ENCODE measurements at places on chromosomes 7 and 10. TPM values are rescaled to one million over a fixed set of nuclear protein-coding genes. Genes with fewer than 3 reads are reported as not detected.

The TSC22D4 gene
- 46.0 TPM for polyA plus RNA-seq

The EVX1 gene
- not detected for polyA plus RNA-seq

The PDE6C gene
- polyA plus RNA-seq = not detected

The DDC gene
- not detected for polyA plus RNA-seq

The HDAC9 gene
- 8.0 TPM for polyA plus RNA-seq

GRCh38 chr7:20470726-20471125 lies 140.0 kb downstream of the ITGB8 start:
- DNase-seq = no peak

DNA sequence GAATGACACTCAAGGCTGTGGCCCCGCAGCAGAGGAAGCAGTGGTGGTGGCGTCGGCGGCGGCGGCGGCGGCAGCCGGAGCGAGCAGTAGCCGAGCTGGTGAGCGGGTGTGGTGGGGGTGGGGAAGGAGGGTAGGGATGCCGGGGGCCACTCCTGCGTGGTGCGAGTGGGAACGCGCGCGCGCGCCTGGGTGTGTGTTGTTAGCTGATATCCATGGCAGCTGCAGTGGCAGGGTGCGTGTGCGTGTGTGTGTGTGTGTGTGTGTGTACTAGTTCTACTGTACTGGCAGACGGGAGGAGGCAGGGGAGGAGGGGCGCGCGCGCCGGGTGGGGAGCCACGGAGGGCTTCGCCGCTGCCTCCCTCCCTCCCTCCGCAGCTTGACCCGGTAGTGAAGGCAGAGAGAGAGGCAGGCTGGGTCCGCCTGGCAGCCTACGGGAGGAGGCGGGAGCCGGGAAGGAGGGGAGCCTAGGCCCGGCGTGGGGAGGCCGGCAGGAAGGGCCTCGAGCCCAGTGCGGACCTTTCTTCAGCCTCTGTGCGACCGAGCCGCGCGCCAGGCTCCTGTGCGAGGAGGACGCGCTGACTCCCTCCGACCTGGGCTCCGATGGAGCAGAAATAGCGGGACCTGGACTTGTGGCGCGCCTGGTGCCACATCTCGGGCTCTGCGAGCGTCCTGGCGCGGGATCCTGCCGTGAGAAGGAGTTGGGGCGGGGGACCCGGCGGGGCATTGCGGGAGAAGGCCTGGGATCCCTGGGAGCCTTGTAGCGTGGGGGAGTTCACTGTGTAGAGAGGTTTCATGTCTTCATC lies at the start of gene MAGI2:
TSS of gene MAGI2 (minus strand) at position 110 of the 803 bp plus-strand sequence. CDS start 347 bp downstream, outside the sequence.
- peak; percentile 88 for DNase-seq

DNA sequence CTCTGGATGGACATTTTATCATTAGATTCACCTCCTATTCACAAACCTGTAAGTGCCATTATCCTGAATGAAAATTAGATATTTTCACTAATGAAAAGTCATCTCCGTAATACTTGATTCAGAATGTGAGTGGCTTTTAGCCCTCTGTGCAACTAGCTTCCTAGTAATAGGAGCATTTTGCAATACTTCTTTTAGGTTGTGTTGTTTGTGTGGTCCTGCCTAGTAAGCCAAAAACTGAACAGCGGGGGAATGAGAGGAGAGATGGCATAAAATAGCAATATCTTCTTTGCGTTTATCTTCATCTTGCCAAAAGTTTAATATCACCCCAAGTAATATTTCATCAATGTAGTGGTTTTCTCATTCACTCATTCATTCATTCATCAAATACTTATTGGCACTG lies 507.5 kb upstream of the CELF2 start:
- no peak for DNase-seq

GRCh38 chr10:69232252-69232651 lies 12.1 kb downstream of the HKDC1 start:
- DNase-seq = no peak

DNA sequence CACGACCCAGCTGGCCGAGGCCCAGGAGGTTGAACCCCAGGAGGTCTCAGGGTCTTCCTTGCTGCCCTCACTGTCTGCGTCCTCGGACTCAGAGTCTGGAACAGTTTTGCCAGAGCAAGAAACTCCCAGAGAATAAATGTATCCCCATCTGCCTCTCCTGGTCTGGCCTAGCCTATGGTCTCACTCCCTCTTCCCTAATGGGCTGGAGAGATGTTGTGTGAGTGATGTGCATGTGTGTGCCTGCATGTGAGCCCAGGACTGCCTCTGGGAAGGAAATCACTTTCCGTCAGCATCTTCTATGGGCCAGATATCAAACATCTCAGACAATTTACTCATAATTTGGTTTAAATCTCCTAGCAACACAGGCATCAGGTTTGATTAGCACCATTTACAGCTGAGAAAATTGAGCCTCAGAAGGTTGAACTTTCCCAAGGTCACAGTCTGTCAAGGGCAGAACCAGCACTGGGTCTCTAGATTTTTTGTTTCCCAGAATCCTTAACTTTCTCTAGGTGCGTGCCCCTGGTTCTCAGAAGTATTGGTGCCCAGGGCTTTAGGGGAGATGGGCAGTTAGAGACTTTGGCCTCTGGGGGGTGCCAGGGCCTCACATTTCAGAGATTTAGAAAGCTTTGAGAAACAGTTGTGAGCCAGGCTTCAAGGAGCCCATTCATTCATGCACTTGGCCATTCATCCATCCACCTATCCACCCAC lies 4.9 kb downstream of the TMEM270 start:
- DNase-seq = no peak

DNA sequence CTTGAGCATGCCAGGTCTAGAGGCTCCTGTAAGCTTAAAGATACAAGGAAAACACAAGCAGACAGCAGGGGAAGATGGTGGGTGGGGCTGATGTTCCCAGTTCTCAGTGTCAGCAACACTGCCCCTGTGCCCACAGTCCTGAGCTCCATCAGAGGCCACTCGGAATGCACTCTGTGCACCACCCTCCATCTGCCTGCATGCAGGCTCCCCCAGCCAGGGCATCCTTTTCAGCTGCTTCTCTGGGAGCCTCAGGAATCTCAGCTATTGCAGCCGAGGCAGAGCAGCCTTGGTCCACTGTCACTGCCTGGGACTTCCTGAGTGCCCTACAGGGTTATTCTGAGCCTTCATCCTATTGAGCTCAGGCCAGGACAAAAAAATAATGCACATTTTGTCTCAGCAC lies 22.2 kb downstream of the LBX1 start:
- no peak for DNase-seq

DNA sequence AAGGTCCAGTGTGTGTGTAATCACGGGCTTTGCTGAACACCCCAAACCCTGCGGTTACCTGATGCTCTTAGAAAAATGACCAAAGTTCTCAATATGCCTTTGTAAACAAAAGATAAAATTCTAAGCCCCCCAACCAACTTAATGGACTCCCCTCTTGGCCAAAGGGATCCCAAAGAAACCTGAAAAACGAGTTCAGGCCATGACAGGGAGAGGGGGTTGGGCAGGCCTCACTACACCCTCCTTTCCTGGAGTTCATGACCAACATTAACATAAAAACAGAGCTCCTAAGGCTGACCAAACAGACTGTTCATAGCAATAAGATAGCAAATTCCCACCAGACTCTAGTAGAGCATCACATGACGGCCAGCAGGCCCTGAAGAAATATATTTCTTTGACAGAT lies 3.0 kb upstream of the VIPR2 start:
- DNase-seq = no peak

GRCh38 chr10:16965344-16965616 lies 148.1 kb upstream of the RSU1 start:
- no peak for DNase-seq

DNA sequence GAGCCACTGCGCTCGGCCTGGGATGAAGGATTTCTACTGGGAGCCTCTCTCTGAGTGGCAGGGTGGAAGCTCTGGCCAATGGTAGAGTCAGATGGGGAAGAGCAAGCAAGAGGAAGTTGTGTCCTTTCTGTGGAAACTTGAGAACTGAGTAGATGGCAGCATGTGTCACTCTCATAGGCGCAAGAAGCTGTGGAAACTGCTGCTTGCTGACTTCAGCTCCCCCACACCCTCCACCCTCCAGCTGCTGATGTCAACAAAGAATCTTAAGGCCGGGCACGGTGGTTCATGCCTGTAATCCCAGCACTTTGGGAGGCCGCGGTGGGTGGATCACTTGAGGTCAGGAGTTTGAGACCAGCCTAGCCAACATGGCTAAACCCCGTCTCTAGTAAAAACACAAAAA lies 39.8 kb upstream of the SRGN start:
- no peak for DNase-seq

- DNase-seq = peak; percentile 45
Observed at GRCh38 chr10:31678139-31678536, 250.5 kb downstream of the ARHGAP12 start.

DNA sequence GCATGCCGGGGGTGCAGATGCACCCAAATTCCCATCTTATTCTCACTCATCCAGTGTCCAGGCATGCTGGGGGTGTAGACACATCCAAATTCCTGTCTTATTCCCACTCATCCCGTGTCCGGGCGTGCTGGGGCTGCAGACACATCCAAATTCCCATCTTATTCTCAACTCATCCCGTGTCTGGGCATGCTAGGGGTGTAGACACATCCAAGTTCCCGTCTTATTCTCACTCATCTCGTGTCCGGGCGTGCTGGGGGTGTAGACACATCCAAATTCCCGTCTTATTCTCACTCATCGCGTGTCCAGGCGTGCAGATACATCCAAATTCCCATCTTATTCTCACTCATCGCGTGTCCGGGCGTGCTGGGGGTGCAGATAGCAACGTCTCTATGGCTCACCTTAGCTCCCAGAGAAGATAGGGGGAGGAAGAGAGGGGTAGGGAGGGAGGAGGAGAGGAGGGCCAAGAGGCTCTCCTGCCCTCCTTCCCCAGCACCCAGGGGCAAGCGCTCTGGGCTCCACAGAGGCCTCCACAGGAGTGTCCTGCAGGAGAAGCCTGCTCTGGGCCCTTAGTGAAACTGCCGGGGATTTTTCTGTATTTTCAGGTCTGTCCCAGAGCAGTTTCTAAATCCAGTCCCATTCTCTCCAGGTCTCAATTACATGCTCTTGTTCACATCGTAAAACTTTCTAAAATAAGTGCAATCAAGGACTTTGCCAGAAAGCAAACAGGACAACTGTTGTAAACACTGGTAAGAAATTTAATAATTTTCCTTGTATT lies 210.8 kb downstream of the DIP2C start:
- DNase-seq = no peak

- peak; percentile 61 for DNase-seq
Observed at GRCh38 chr10:133307776-133308420, 774 bp downstream of the TUBGCP2 start.

DNA sequence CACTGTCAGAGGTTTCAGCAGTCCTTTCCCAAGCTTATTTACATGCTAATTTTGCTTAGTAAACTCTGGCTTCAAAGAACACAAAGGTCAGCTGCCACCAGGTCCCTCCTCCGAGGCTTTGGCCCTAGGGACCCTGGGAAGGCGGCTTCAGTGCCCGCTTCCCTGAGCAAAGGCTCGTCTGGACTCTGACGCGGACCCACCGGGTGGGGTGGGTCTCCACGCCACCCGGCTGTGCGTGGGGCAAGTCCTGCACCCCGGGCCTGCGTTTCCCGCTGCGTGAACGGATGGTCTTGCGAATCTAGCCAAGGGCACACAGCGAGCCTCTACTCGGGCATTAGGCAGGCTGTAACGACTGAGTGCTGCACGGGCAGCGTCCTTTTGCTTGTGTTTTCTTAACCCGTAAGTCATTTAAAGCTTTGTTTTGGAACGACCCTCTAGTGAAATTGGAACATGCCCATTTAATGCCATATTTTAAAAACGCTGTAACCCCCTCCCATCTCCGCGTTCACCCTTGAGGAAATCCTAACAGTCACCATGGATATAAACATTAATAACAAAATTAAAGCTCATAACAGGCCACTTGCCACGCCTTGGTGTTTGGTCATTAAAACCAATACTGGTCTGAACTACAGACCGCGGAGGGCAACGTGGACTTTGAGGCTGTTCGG lies 828 bp downstream of the BNIP3 start:
- DNase-seq = peak; percentile 27

DNA sequence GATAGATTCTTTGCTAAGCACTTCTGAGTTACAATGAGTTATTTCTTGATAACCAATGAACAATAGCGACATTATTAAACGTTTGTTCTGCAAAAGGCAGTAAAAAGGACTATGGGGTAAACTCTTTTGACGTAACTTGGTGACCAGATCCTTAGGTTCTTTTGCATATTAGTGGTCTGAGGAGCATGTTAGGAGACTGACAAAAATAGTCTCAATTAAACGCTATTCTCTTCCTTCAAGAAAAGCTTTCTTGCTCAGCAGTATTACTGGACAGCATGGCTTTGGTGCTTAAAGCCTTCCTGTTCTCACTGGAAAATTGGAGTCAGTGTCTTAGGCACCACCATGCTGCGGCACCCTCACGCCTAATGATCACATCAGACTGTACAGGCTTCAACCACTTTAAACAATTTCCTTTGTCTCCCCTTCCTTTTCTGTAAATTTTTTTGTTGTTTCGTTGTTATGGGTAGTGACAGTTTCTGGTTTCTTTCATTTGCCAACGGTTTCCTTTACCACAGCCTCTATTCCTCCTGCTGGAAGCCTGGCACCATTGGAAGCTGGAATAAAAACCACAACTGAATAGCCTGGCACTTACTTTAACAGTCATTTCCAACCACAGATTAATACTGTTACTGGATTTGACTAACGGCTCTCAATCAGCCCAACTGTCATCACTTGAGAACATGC lies 49.2 kb upstream of the FAM133B start:
- DNase-seq = no peak

Measured in heart right ventricle (tissue), 16 donors.